Epithelial cell of proximal tubule (primary cell): ENCODE measurements at places on chromosomes 13 and 19. TPM values are rescaled to one million over a fixed set of nuclear protein-coding genes. Genes with fewer than 3 reads are reported as not detected.

The SERPINE3 gene
- total RNA-seq = 0.07 TPM in 1 of 2 replicates, not detected in the other

The VSIG10L gene
- total RNA-seq = 0.51 and 0.92 TPM in 2 replicates

The PSPN gene
- total RNA-seq = 0.58 and 5.2 TPM in 2 replicates

The SLC7A9 gene
- 0.72 TPM in 1 of 2 replicates, not detected in the other for total RNA-seq

The GFY gene
- total RNA-seq = not detected in 2 replicates

The DIAPH3 gene
- 48.0 and 49.6 TPM in 2 replicates for total RNA-seq

The SIGLEC7 gene
- total RNA-seq = not detected in 2 replicates

The RPL13A gene
- 3,343 and 3,374 TPM in 2 replicates for total RNA-seq

The CEACAM16 gene
- total RNA-seq = not detected in 2 replicates

The MEDAG gene
- total RNA-seq = 0.07 and 0.17 TPM in 2 replicates

The MYO16 gene
- 0.29 and 1.2 TPM in 2 replicates for total RNA-seq

The TMPRSS9 gene
- not detected in 2 replicates for total RNA-seq
